ENCODE measurements at places on chromosomes 13 and 19.

GRCh38 chr13:114118511-114119123 lies 13.8 kb downstream of the RASA3 start:
- DNase-seq, result no peak

DNA sequence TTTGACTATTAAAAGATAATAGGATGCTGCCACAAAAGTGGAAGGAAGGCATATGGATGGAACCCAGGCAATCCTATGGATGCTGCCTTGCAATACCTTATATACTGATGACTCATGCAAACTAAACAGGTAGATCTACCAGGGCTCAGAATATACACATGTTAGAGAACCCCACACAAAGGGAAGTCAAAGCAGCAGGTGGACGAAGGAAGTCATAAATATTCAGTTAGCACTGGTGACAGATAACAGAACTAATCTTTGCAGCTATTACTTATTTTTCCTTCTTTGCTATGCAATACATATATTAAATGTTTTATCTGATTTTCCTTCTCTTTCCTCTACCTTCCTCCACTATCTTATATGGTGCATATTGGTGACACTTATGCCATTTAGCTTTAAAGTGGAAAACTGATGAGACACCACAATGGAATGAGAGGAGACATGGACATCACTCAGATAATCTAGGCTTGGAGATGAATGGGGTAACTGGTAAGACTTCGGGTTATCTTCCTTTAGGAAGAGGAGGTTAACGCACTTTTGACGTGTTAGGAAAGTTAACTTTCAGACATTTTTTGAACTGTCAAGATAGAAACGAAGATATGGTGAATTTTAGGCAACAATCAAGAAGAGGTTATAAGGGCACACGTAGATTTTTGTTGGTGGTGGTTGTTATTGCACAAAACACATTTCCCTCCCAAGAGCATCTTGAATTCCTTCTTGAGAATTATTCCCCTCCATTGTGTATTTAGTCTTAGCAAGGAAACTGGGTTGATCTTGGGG lies 39.8 kb upstream of the MBNL2 start:
- DNase-seq, result no peak

DNA sequence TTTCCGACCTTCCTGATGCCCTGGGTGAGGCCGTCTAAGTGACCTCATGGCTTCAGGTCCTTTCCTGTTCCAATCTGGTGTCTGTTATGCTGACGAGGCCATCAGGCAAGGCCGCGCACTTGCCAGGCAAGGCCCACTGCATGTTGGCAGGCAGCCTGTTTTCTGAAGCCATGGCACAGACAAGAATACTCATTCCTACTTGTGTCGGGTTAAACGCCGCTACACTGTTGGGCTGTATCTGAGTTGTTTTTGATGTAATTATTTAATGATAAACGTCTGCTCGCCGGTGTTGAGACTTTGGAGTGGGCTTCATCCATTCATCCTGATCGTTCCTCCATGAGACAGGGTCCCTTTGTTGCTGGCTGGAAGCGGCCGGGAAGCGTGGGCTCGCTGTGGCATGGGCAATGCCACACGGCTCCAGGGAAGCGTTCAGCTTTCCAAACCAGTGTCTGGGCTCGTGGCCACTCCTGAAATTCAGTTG lies 92.1 kb downstream of the ATP11A start:
- no peak for DNase-seq

- no peak for DNase-seq
These were observed 2.8 kb upstream of the A1BG start for GRCh38 chr19:58355908-58356765.

- DNase-seq, result no peak
These were observed 124.1 kb downstream of the DCLK1 start for GRCh38 chr13:36006894-36007675.

- peak; percentile 89 for DNase-seq
These were observed 141.7 kb upstream of the SERP2 start for GRCh38 chr13:44231786-44232516.

- DNase-seq, result no peak
These were observed 117.7 kb downstream of the FNDC3A start for GRCh38 chr13:49093376-49093775.

- no peak for DNase-seq
These were observed 1.7 kb downstream of the EEF2 start for GRCh38 chr19:3983542-3983914.

DNA sequence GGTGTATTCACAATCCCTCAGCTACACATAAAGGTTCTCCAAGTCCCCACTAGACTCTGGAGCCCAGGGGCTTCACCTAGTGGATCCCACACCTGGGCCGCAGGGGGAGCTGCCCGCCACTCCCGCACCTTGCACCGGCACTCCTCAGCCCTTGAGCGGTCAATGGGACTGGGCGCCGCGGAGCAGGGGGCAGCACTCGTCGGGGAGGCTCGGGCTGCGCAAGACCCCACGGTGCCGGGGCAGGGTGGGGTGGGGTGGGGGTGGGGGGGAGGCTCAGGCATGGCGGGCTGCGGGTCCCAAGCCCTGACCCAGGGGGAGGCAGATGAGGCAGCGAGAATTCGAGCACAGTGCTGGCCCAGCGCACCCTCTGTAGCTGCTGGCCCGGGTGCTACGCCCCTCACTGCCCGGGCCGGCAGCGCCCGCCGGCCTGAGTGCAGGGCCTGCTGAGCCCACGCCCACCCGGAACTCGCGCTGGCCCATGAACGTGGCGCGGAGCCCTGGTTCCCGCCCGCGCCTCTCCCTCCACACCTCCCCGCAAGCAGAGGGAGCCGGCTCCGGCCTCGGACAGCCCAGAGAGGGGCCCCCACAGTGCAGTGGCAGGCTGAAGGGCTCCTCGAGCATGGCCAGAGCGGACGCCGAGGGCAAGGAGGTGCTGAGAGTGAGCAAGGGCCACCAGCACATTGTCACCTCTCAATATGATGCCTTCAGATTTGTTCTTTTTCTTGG lies 121.7 kb downstream of the UGGT2 start:
- no peak for DNase-seq

GRCh38 chr19:41548954-41549688 lies 26.8 kb upstream of the CEACAM21 start:
- DNase-seq, result no peak

GRCh38 chr13:50374517-50374916 lies 359.3 kb downstream of the KCNRG start:
- DNase-seq, result no peak

DNA sequence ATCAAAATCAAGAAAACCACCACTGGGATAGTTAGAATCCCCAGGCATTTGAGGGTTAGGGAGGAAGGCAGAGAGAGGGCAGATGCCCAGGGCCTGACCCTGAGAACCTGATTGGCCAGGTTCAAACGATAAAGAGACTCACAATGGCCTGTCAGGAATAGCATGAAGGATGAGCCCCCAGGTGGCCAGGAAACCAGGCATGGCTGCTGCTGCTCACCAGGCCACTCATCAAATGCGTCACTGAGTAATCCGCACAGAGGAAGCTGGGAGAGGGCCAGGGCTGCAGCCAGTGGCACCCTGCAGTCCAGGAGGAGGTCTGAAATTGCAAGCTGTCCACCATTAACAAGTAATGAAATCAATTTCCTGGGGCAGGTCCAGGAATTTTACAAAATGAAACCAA lies 111.3 kb downstream of the KATNAL1 start:
- DNase-seq, result no peak

GRCh38 chr13:74243637-74244526 lies 109.7 kb upstream of the KLF12 start:
- no peak for DNase-seq

GRCh38 chr13:113232208-113233003 lies 23.0 kb downstream of the CUL4A start:
- no peak for DNase-seq

DNA sequence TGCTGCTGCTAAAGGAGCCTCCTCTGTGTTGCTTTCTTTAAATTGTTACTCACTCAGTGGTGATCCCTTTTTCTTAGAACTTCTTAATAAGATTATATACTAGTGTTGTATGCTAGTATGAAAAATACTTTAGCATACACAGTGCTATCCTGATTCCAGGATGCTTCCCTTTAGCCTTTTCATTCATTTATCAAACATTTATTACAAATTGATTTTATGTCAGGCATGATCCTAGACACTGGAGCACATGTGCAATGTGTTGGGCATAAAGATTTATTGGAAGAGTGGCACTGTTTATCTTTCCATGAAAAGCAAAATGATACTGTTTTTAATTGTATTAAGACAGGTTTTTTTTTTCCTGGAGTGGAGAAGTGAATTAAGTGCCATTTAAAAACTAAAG lies 249.6 kb downstream of the GPC5 start:
- no peak for DNase-seq

GRCh38 chr13:42762251-42762650 lies 19.1 kb upstream of the FAM216B start:
- peak; percentile 64 for DNase-seq

DNA sequence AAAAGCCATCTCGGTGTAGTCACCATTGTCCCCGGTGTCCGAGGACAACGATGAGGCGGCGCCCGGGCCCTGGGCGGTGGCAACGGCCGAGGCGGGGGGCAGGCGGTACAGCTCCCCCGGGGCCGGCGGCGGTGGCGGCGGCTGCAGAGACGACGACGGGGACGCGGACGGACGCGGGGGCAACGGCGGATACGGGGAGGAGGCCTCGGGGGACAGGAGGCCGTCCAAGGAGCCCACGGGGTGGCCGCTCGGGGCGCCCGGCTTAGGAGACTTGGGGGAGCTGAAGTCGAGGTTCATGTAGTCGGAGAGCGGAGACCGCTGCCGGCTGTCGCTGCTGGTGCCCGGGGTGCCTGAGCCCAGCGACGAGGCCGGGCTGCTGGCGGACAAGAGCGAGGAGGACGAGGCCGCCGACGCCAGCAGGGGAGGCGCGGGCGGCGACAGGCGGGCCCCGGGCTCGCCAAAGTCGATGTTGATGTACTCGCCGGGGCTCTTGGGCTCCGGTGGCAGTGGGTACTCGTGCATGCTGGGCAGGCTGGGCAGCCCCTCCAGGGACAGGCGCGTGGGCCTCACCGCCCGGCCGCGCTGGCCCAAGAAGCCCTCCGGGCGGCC lies 3.5 kb downstream of the IRS2 start:
- DNase-seq, result no peak

DNA sequence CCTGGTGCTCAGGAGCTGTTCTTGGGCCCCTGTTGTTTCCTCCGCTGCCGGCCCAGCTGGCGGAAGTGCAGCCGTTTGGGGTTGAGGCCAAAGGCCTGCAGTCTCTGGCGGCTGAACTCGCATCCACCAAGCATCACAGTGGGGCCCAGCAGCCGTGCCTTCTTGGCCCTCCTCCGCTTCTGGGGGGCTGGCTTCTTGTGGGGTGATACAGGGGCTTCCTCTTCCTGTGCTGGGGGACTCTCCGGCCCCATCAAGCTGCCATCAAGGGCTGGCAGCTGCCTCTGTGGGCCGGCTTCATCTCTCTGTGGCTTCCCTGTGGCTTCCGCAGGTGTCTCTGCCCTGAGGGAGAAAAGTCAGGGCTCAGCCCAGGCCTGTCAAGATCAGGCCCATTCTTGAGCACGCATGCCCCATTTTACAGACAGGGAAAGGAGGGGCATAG lies 10.3 kb downstream of the ATG4D start:
- DNase-seq, result no peak

GRCh38 chr19:54158812-54159351 lies 639 bp downstream of the LENG1 start:
- no peak for DNase-seq

- DNase-seq, result no peak
These were observed 9.0 kb downstream of the CIB3 start for GRCh38 chr19:16164222-16164890.

- DNase-seq, result no peak
These were observed 8.1 kb downstream of the B3GLCT start for GRCh38 chr13:31207661-31208552.

DNA sequence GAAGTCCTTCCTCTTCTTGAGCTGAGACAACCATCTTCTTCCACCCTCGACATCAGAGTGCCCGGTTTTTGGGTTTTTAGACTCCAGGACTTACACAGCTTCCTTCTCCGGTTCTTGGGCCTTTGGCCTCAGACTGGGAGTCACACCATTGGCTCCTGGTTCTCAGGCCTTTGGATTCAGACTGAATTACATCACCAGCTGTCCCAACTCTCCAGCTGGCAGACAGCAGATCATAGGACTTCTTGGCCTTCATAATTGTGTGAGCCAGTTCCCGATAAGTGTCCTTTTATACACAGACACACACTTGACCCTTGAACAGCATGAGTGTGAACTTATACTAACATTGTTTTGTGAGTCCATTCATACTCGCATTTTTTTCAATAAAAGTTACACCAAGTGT lies 166.0 kb upstream of the UBL3 start:
- no peak for DNase-seq

DNA sequence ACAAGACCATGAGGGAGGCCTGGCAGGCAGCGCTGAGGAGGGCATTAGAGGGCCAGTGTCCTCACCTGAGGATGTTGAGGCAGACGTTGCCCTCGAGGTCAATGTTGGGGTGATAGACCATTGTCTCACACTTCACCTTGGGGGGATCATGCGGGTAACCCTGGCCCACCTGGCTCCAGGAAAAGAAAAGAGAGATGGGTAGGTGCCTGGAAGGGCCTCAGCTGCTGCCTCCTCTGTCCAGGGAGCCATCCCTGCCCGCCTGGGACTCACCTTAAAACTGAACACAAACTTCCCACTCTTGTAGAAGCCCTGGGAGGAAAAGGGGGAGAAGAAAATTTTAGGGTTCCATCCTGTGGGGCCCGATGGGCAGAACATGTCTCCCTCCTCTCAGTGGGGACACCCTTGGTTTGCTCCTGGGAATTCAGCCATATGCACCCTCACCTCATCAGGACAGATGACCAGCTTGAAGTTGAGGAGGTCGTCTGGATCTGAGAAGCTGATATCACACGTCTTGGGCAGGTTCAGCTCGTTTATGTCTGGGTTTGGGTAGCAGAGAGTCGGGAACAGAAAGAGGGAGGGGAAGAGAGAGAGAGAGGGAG lies 1.7 kb downstream of the UBE2M start:
- DNase-seq, result no peak

DNA sequence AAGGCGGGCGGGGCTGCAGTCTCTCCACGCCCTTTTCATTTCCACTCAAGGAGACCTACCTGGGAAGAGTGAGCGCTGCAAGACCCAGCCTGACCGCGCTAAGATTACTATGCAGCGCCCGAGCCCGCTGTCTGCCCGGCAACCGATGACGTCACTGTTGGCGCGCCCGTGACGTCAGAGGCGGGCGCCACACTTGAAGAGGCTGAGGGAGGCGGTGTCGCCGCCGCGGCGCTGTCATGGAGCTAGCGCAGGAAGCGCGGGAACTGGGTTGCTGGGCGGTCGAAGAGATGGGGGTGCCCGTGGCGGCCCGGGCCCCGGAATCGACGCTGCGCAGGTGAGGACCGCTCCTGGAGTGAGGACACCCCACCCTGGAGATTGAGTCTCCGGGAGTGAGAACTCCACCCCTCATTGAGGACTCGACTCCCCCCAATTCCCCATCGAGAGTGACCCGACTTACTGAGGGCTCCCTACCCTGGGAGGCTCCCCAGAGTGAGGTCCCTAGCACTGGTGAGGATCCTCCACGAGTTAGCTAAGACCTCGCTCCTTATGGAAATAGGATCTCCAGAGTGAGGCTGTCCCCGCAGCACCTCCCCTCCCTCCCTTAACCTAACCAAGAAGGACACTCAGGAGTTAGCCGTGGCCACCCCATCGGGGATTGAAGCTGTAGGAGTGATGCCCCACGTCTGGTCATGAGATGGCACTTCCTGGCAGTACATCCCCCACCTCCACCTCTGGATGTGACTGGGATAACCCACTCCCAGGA lies at the start of gene HAUS5:
TSS of gene HAUS5 (plus strand) at position 177 of the 763 bp plus-strand sequence. CDS start at position 237, 60 bp downstream.
- peak; percentile 89 for DNase-seq

GRCh38 chr19:55087542-55087901 lies 11.9 kb downstream of the EPS8L1 start:
- DNase-seq, result no peak

All from NCI-H460 (cell line).